Activated naive CD8-positive, alpha-beta T cell treated with anti-CD3 and anti-CD28 coated beads for 36 hours (primary cell): ENCODE measurements at places on chromosomes 1 and 21.

DNA sequence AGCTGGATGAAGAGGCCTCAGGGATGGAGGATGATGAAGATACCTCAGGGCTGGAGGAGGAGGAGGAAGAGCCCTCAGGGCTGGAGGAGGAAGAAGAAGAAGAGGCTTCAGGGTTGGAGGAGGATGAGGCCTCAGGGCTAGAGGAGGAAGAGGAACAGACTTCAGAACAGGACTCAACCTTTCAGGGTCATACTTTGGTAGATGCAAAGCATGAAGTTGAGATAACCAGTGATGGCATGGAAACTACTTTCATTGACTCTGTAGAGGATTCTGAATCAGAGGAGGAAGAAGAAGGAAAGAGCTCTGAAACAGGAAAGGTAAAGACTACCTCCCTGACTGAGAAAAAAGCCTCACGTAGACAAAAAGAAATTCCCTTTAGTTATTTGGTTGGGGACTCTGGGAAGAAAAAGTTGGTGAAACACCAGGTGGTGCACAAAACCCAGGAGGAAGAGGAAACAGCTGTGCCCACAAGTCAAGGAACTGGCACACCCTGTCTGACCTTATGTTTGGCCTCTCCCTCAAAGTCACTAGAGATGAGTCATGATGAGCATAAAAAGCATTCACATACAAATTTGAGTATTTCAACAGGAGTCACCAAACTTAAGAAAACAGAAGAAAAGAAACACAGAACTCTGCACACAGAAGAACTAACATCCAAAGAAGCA is 15.4 kb downstream of the L1TD1 start:
- H3K36me3 ChIP-seq: peaks cover 6% of the 10 kb centered on the region
- no peak overlapping the region for H3K27ac ChIP-seq
- no peaks in the 10 kb centered on the region for H3K27me3 ChIP-seq
- no peak for DNase-seq
- peaks cover 3% of the 10 kb centered on the region for H3K4me1 ChIP-seq

DNA sequence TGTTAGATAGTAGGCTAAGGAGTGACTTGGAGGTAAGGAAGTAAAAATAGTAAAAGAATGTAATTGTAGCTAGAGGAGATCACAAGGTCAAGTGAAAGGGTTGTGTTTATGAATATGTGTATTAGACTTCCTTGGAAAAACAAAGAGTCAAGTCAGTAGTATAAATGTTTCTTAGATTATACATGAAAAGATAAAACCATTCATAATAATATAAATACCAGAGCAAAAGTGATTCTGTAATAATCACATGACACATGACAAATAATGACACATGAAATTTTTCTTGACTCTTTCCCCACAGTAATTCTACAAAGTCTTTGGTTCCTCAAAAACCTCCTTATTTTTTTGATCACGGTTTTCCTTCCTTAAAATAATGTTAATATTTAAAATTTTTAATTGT is 56.4 kb downstream of the IVNS1ABP start:
- no peak overlapping the region for H3K4me3 ChIP-seq
- H3K27ac ChIP-seq: no peak overlapping the region
- H3K36me3 ChIP-seq: peaks cover 10% of the 10 kb centered on the region
- H3K27me3 ChIP-seq: no peaks in the 10 kb centered on the region
- DNase-seq: no peak

DNA sequence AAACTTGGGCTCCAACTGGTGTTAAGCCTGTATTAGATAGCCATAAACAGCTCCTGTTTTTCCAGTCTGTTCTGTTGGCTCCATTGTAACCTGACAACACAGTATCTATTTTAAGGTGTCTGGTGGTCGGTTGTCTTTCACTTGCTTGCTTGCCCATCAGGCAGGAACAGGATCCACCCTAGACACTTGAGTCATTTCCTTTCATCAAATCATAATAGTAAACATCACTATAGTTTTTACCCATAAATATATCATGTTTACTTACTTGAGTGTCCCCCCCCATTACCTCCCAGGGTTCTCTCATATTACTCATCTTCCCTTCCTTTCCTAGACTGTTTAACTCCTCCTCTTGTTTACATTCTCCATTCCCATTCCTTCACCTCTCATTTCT is 2.9 kb downstream of the DDI2 start:
- no peaks in the 10 kb centered on the region for H3K27me3 ChIP-seq
- H3K36me3 ChIP-seq: peaks cover 19% of the 10 kb centered on the region
- peak overlapping the region; percentile 10 for H3K4me3 ChIP-seq
- H3K27ac ChIP-seq: no peak overlapping the region

GRCh38 chr21:34008618-34009017 is 64.8 kb upstream of the MRPS6 start:
- peaks cover 6% of the 10 kb centered on the region for H3K4me1 ChIP-seq
- no peak overlapping the region for H3K4me3 ChIP-seq
- H3K27ac ChIP-seq: no peak overlapping the region
- peaks cover 10% of the 10 kb centered on the region for H3K36me3 ChIP-seq
- DNase-seq: no peak

DNA sequence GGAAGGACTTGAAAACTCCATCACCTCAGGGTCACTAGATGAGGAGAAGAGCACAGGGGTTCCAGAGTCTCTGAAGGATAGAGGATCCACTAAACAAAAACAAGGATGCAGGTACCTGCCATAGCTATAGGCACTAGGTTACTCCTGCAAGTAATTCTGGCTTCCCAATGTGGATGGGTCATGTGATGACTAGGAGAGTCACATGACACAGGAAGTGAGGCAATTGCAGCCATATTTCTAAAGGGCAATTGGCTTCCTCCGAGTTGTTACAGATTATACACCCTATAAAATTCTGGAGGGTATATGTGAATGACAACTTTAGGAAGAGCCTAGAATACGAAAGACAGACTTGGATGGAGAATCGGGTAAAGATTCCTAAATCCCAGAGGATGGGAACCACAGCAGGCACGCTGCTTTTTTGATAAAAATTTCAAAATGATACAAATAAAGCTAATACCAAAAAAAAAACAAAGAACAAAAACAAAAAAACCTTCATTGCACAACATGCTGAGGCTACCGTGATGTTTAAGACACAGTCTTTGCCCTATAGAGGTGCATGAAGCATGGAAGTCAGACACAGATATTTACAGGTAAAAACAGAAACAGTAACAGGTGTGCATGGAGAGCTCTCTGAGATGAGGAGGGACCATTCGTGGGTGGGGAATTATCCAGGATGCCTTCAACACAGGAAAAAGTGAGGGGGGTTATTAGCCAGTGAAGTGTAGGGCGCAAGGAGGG is 10.5 kb downstream of the MTX1 start:
- H3K27ac ChIP-seq: peak overlapping the region; percentile 43
- peaks cover 1% of the 10 kb centered on the region for H3K36me3 ChIP-seq
- peak overlapping the region; percentile 51 for H3K4me3 ChIP-seq
- no peak for DNase-seq

DNA sequence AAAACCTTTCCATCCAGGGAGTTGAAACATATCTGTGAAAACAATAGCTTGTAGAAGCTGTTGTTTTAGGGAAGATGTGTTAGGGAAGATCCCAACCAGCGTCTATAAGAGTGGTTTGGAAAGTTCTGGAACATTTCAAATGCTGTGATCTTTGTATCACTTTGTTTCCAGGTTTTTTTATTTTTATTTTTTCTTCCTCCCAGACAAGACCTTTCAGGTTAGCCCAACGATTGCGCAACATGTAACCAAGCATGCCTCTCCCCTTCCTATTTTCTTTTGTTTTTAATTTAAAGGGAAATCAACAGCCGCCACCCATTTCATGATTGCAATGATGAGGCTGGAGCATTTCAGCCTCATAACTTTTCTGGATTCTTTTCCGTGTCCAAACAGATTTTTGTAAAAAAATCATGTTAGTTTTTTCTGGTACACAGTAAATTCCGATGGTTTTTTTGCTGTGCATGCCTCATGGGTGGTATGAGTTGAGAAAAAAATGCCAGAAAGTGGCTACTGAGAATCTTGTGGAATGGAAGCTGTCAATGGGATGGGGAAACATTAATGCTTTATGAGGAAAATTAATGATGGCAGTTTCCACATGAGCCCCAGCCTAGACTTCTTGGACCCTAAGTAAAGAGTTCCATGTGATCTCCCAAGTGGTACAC is 109.3 kb downstream of the RUNX1 start:
- no peak for DNase-seq
- no peaks in the 10 kb centered on the region for H3K27me3 ChIP-seq
- peaks cover 5% of the 10 kb centered on the region for H3K36me3 ChIP-seq
- H3K4me1 ChIP-seq: peaks cover 93% of the 10 kb centered on the region

DNA sequence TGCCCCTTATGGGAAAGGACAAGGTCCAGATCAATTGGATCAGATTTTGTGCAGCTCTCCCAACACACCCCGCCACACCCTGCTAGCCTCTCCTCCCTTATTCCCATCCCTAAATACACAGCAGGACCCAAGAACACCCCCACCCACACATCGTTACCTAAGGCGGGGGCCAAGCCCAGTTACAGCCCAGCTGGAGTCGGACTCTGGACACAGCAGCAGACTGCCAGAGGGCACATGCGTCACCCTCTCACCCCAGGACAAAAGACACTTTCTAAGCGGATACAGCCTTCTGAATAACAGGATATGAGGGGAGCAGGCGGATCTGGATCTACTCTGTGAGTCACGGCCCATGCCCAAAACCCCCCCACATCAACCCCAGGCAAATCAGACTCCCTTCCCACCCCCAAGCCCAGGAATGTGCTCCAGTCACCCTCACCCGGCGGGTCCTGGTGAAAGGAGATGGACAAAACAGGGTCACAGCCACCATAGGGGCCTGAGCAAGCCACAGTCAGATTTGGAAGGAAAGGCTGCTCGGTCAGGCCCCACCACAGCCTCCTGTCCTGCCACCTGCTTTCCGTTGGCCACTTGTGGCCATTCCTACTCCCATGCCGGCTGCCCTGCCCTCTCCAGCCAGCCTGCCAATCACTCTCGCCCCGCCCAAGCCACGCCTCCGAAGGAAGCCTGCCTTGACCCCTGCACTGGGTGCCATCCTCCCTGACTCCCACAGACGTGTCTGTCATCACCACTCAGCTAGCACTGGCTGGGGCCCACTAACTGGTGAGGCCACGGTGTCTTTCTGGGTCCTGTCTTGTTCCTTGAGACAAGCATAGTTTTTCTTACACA is 4.0 kb downstream of the S100A16 start:
- no peaks in the 10 kb centered on the region for H3K36me3 ChIP-seq
- H3K27ac ChIP-seq: no peak overlapping the region
- peaks cover 2% of the 10 kb centered on the region for H3K4me1 ChIP-seq
- H3K4me3 ChIP-seq: no peak overlapping the region

DNA sequence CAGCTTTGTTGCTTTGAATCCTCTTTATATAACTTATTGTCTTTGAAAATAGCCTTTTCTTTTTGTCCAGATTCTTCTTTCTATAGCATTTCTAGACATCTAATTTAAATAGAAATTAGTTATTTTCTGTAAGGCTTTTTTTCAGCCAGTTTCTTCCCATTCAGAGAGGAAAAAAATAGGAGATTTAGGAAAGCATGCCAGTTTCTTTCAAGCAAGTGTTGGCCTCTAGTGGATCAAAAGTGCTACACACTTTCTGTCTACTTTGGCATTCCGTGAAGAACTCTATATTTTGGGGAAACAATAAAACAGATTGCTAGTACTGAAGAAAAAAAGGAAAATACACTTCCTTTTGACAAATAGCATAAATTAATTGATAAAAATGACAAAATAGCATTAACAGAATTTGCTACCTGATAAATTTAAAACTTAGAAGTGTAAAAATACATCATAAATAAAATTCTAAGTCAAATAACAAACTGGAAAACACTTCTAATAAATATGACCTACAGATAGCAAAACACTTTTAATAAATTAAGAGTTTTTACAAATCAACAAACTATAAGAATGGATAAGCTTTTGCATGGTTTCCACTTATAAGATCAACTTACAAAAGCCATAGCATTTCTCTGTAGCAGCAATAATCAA is 13.1 kb upstream of the EXO1 start:
- no peaks in the 10 kb centered on the region for H3K36me3 ChIP-seq
- H3K4me1 ChIP-seq: peaks cover 9% of the 10 kb centered on the region
- H3K27ac ChIP-seq: no peak overlapping the region
- H3K27me3 ChIP-seq: peaks cover 7% of the 10 kb centered on the region

DNA sequence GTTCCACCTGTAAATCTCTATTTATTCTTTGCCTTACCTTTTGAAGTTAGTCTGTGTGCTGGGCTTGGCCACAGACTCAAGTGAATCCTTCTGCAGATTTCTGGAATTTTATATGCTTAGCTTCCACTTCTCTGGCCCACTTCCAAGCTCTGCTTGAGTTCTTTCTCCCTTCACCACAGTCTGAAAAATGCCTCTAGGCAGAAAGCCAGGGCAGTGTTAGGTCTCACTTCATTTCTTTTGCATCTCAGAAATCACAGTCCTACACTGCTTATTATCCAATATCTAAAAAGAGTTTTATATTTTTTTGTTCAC is 48.9 kb downstream of the INKA2 start:
- H3K4me3 ChIP-seq: no peak overlapping the region
- no peak for DNase-seq
- H3K27ac ChIP-seq: no peak overlapping the region
- H3K27me3 ChIP-seq: no peaks in the 10 kb centered on the region
- H3K4me1 ChIP-seq: peaks cover 32% of the 10 kb centered on the region

GRCh38 chr1:10685196-10685807 is 111.1 kb downstream of the CASZ1 start:
- H3K36me3 ChIP-seq: no peaks in the 10 kb centered on the region
- no peak overlapping the region for H3K4me3 ChIP-seq
- no peaks in the 10 kb centered on the region for H3K27me3 ChIP-seq
- no peak for DNase-seq
- peaks cover 3% of the 10 kb centered on the region for H3K4me1 ChIP-seq
- no peak overlapping the region for H3K27ac ChIP-seq

DNA sequence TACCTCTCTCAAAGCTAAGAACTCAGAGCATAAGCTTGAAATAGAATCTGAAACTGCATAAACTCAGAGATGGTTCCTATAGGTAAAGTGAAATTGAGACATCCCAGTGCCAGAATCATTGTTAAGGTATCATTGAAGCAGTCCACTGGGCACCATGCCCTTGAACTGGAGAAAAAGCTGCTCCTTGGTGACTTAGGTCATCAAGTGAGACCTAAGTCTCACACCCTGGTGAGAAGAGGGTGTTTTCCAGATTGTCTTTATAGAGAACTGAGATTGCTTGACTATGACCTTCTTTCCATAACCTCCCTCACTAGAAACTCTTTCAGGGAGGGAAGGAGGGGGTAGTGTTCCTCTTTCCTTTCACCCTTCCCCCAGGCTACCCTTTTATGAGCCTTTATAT is 9.4 kb upstream of the ATP6V1G3 start:
- H3K4me3 ChIP-seq: no peak overlapping the region
- no peak for DNase-seq

- H3K36me3 ChIP-seq: peaks cover 12% of the 10 kb centered on the region
- peaks cover 32% of the 10 kb centered on the region for H3K4me1 ChIP-seq
- no peak for DNase-seq
Observed at GRCh38 chr21:41374867-41375533, 13.2 kb downstream of the MX2 start.

DNA sequence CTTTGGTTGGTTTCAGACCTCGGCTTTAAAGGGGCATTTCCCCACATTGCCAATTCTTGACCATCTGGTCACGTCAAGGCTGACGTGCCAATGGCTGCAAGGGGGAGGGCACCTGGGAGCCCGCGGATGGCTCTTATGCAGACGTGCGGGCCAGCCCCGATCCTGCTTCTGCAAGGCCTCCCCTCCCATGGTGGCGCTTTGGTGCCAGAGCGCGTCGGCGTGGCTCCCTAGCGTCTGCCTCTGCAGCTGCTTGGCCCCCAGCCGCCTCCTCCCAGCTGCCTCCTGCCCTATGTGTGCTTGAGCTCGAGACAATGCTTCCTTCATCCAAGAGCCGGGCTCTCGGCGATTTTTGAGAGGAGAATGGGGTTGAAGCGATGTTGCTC is 29.1 kb downstream of the SKI start:
- no peak overlapping the region for H3K27ac ChIP-seq
- H3K27me3 ChIP-seq: no peaks in the 10 kb centered on the region
- no peak for DNase-seq
- peaks cover 23% of the 10 kb centered on the region for H3K36me3 ChIP-seq
- no peak overlapping the region for H3K4me3 ChIP-seq
- peaks cover 45% of the 10 kb centered on the region for H3K4me1 ChIP-seq
